ENCODE measurements at places on chromosomes 2 and 18. TPM values are rescaled to one million over a fixed set of nuclear protein-coding genes. Genes with fewer than 3 reads are reported as not detected.

Gene ACTG2
- total RNA-seq: 0.89 TPM

Gene CDCA7
- total RNA-seq: 16.6 TPM

Gene GAREM1
- 0.17 TPM for total RNA-seq

Gene IAH1
- total RNA-seq: 62.4 TPM

Gene NDUFAF7
- 15.3 TPM for total RNA-seq

Gene SNORC
- total RNA-seq: 0.71 TPM

Gene STARD6
- not detected for total RNA-seq

Gene TUBA4A
- 105 TPM for total RNA-seq

Gene CHAC2
- total RNA-seq: 14.6 TPM

Gene MAIP1
- 34.1 TPM for total RNA-seq

Gene ALPI
- total RNA-seq: not detected

Gene CPO
- not detected for total RNA-seq

Gene DPP4
- total RNA-seq: 17.5 TPM

Gene CCDC178
- total RNA-seq: not detected

Gene FBXO48
- 0.91 TPM for total RNA-seq

Gene CCDC74A
- total RNA-seq: 10.4 TPM

Gene PDE11A
- total RNA-seq: 0.49 TPM

Gene ZNF804A
- total RNA-seq: 1.1 TPM

Gene EFHD1
- 1.7 TPM for total RNA-seq

Gene RTN4
- total RNA-seq: 249 TPM

Gene DNAJC5G
- not detected for total RNA-seq

Gene ME2
- total RNA-seq: 44.1 TPM

Gene ABCG8
- not detected for total RNA-seq

Gene DOK6
- total RNA-seq: 0.52 TPM

Gene C2orf92
- total RNA-seq: not detected

Gene EHBP1
- 41.0 TPM for total RNA-seq

Gene ASAP2
- total RNA-seq: 17.2 TPM

Gene TCF23
- not detected for total RNA-seq

Gene ADGRF3
- total RNA-seq: 0.12 TPM

Gene GREB1L
- 3.9 TPM for total RNA-seq

Gene KIF5C
- total RNA-seq: 1.3 TPM

Gene ADAM17
- 34.0 TPM for total RNA-seq

Gene DPP10
- not detected for total RNA-seq

Gene METAP1D
- total RNA-seq: 7.8 TPM

Gene GLI2
- total RNA-seq: 0.76 TPM

Gene AQP12B
- not detected for total RNA-seq

Gene CLEC4F
- total RNA-seq: not detected

Gene ALPP
- total RNA-seq: 0.59 TPM

Gene EVX2
- total RNA-seq: not detected

Gene DAW1
- total RNA-seq: 0.30 TPM

Gene FEV
- not detected for total RNA-seq

Gene NCKAP5
- total RNA-seq: 6.5 TPM

Gene SERPINB11
- total RNA-seq: not detected

Gene MC4R
- not detected for total RNA-seq

Gene SERPINB4
- 0.05 TPM for total RNA-seq

Gene ANKRD53
- total RNA-seq: 0.12 TPM

Gene DNER
- total RNA-seq: 21.5 TPM

Gene FSHR
- not detected for total RNA-seq

Gene MOCOS
- total RNA-seq: 3.2 TPM
